NCI-H1436 (cell line): ENCODE measurements at places on chromosomes 7 and 10.

GRCh38 chr7:87926581-87927461 lies 7.2 kb upstream of the ADAM22 start:
- peak; percentile 71 for DNase-seq

- DNase-seq = no peak
These were observed 132.8 kb upstream of the MGMT start for GRCh38 chr10:129334266-129334665.

DNA sequence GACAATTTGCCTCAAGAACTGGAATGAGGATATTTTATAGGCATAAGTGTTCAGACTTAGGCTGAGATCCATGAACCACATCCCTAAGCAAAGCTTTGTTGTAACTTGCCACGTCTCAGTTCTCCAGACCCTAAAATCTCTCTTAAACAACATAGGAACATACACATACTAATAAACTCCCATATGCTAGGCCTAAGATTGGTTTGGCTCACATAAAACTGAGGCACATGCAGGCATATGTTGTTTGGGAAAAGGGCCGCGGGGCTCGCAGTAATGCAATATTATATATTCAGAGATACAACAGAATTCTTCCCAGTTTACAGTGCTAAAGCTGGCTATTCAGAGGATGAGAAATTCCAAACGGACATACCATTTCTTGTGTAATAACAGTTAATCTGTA lies 61.0 kb downstream of the DOCK4 start:
- DNase-seq = no peak

DNA sequence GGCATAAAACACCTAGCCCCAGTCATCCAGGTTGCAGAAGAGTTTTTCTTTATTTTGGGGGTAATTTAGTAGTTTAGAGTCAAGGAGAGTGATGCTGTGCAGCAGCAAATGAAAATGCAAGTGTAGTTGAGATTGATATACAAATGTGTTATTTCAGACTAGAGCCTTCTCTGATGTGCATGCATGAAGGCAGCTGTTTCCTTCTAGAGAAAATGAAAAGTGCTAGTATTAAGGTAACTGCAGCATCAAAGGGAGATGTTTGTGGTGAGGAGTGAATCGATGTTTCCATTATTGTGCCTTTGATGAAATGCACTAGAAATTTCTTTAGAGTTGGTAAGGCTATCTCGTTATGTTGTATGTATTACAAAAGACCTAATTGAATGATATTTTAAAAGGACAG lies 339.3 kb downstream of the SORCS3 start:
- no peak for DNase-seq

DNA sequence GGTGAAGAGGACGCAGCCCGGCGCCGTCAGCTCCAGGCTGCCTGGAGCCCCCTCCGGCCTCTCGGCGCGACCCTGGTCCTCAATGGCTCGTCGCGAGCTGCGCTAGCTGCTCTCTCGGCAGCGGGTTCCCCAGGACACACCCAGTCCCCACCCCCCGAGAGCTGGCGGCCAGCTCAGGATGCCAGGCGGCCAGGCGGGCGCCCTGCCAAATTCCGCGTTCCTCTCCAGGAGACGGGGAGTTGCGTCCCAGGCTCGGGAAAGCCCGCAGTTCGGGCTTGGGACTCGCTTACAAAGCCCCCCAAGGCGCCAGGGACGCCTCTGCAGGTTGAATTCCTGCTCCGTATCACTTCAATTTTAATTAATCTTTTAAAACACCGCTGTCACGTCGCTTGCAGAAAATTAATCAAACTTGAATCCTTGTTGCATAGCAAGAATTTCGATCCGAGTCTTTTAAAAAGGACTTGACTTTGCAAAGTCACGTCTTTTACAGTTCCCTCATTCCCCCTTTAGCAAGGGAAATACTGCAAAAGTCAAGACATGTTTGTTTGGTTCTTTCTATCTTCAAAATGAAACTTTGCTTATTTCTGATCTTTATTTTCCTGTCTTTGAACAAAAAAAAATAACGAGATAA lies 28.2 kb downstream of the SKIDA1 start:
- DNase-seq = peak; percentile 73

DNA sequence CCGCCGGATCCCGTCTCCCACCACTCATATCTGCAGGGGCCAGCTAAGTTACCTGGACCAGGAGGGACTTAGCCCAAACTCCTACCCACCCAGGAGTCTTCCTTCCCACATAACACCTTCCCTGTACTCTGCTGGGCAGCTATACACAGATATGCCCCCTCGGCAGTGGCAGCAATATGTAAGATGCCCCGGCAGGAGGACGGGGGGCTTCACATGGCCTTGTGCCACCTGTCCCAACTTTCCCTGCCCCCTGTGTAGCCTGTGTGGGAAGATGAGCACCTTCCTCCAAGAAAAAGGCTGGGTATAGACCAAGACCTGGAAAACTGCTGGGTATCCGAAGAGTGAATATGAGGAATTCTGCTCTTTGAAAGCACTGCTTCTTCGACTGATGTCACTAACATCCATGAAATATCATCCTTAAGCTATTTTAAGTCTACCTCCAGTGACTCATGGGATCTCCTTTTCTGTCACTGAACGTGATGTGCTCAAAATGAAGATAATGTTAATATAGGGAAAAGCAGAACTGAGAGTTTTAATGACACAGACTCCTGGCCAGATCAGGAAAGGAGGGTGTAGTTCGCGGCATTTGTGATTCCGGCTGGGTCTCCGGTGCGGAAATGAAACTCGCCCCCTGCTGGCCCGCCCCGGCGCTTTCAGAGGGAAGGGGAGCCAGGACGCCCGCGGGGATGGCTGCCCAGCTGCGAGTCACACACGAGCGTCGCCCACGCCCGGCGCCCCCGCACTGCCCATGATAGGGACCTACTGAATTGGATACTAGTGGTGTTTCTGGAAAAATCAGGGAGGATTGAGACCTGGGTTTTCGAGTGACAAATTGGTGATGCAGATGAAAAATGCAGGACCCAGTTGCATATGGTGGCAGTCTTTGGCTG lies 256.9 kb upstream of the NFE2L3 start:
- peak; percentile 20 for DNase-seq

DNA sequence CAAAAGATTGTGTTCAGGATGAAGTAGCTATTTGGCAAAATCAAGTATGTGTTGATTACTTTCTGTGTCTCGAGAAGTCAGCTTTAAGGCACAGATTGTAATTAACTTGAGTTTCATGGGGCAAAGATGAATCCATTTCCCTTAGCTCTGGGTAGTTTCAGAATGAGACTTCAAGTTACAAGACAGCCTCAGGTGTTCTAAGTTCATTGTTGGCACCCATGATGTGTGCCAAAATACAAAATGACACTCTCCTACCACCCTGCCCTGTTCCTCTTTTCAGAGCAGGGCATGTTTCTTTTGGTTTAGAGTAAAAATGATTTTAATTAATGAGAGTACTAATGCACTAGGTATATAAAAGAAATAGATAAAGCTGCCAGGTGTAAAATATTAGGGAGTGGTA lies 797.6 kb upstream of the POT1 start:
- no peak for DNase-seq

- no peak for DNase-seq
These were observed 329.4 kb downstream of the NXPH1 start for GRCh38 chr7:8762803-8763202.

GRCh38 chr7:150313367-150313809 lies 9.8 kb upstream of the LRRC61 start:
- DNase-seq = no peak

DNA sequence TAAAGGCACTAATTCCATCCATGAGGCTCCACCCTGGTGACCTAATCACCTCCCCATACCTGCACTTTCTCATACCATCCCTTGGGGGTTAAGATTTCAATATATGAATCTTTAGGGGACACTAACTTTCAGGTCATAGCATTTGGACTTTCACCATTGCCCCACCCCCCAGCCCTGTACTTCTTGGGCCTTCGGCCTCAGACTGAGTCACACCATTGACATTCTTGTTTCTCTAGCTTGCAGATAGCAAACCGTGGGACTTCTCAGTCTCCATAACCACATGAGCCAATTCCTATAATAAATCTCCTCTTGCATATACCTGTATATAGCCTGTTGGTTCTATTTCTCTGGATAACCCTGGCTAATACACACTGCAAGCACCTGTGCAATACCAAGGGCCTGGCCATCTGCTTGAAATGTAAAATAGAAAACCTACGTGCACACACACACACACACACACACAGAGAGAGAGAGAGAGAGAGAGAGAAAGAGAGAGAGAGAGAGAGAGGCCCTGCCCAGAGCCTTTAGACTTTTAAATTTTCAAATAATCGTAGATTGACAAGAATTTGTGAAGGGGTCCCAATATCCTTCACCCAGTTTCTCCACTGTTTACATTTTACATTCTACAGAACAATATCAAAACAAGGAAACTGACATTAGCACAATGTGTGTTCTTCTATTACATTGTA lies 25.3 kb downstream of the ANXA8 start:
- DNase-seq = no peak

DNA sequence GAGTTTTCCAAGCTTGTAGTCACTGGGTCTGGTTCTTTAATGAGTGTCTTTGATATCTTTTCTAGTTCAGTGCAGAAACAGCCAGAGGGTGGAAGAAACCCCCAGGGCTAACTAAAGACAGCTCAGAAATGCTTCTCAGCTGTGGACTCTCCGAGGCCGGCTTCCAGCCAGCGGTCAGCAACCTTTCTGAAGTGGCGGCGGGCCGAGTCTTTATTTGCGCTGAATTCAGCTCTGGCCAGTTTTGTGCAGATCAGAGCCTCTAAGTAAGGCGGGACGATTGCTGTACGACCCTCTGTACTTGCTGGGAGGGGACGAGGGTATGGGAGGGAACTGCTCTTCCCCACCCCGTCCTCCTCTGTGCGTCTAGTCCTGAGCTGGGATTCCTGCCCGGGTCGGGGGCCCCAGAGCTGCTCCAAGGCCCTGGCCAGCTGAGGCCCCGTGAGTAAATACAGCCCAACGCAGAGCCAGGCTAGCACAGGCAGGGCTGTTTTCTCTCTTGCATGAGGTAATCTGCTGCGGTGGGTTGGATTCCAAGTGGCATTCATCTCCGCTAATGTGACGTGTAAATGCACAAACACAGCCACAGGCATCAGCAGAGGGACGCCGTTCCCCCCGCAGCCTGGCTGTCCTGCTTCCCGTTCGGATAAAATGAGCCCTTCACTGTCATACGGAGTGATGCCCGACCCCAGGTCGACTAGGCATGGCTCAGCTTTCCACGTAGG lies 159.8 kb downstream of the PIP4K2A start:
- no peak for DNase-seq

GRCh38 chr7:127652333-127653248 lies 597 bp downstream of the SND1 start:
- DNase-seq = no peak

- DNase-seq = no peak
These were observed 51.7 kb upstream of the CAMK2B start for GRCh38 chr7:44377134-44377463.

- no peak for DNase-seq
These were observed 9.2 kb downstream of the OR2A5 start for GRCh38 chr7:144057954-144058353.

GRCh38 chr7:41029072-41029499 lies 673.8 kb downstream of the INHBA start:
- no peak for DNase-seq

DNA sequence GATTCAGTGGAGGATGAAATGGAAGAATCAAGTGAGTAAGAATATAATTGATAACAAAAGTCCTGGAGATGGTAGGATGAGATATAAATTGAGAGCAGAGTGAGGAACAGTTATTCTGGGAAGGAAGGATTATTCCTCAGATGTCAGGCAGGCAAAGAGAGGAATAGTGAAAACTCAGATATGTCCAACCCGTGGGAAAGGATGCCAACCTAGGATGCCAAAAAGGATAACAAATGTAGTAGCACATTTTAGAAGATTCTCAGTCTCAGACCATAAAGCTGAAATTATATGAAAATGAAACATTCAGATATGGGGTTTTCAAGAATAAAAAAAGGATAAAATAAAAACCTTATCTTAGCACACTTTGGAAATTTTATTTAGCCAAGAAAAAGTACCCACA lies 131.1 kb downstream of the SEMA3C start:
- no peak for DNase-seq

DNA sequence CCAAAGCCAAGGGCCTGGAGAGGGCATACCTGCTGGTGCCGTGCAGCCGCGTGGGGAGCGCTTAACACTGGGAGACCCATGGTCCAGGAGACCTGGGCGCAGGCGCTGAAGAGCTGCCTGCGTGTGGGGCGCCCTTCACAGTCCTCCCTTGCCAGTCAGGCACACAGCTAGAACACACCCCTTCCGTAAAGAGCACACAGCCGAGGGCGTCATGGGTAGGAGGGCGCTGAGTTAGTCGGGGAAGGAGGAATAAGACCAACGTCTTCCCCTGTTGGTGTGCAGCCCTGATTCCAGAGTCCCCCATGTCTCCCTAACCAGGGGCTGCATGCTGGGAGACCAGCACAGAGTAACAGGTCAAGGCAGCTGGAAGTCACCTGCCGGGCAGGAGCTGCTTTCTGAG lies 273.9 kb downstream of the USP6NL start:
- DNase-seq = no peak

DNA sequence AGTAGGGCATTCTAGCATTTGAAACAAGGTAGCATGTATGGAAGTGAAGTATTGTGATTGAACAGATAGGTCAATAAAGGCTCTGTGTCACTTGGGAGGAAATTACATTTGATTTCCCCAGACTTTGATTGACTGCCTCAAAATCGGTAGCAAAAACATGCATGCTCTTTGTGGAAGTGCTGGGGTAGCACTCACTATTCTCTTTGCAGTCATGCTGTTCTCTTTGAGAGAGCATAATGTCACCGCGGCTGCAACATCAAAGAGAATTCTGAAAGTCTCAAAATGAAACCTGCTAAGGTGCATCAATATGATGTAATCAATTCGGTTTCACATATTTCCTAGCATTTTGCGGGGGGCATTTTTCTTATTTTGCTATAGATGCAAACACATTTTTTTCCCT lies 64.2 kb downstream of the ARMC3 start:
- DNase-seq = no peak
